ENCODE measurements at places on chromosomes 6 and 20. TPM values are rescaled to one million over a fixed set of nuclear protein-coding genes. Genes with fewer than 3 reads are reported as not detected.

The BYSL gene
- total RNA-seq = 11.6 TPM

- H3K27me3 ChIP-seq = no peaks in the 10 kb centered on the region
- no peak overlapping the region for H3K4me3 ChIP-seq
- DNase-seq = no peak
- no peak overlapping the region for H3K27ac ChIP-seq
Measured at GRCh38 chr6:98687752-98688151, 146.6 kb upstream of the POU3F2 start.

The GHRH gene
- total RNA-seq = not detected

The BCAS1 gene
- under 0.01 TPM for total RNA-seq

The NRSN1 gene
- not detected for total RNA-seq

- no peaks in the 10 kb centered on the region for H3K36me3 ChIP-seq
- H3K4me1 ChIP-seq = no peaks in the 10 kb centered on the region
- H3K4me3 ChIP-seq = no peak overlapping the region
Measured at GRCh38 chr20:22861990-22862389, 173.1 kb upstream of the SSTR4 start.

DNA sequence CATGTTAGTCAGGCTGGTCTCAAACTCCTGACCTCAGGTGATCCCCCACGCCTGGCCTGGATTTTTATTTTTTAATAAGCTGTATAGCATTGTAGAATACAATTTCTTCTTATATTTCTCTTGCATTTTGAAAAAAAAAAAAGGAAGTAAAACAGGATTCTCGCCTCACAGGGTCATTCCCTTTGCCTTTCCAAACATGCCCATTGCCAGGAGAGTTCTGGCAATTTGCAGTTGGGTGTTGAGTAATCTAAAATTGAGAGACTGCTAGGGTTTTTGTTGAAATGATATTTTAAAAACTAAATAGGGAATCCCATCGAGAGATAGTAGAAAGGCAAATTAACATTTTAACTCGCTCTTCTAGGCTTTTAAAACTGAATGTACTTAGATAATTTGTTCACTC lies 196.1 kb downstream of the JARID2 start:
- H3K4me3 ChIP-seq = no peak overlapping the region
- H3K27me3 ChIP-seq = no peaks in the 10 kb centered on the region
- no peaks in the 10 kb centered on the region for H3K36me3 ChIP-seq
- H3K4me1 ChIP-seq = peaks cover 12% of the 10 kb centered on the region

DNA sequence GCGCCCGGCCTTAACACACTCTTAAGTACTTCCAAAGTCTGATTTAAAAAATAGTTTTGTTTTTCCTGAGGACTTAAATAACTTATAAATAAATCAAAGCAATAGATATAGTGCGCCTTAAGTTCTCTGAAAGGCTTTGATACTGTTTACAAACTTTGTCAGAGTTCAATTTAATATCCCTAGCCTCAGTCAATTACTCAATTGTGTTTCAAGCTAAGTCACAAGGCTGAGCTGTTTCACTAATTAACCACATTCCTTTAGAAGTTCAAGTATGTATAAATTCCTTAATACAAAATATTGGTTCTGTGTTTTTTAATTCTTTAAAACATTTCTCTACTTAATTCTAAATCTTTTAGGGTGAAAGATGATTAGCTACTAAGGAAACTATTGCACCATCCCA lies 178.4 kb upstream of the AGPAT4 start:
- no peak overlapping the region for H3K27ac ChIP-seq
- no peaks in the 10 kb centered on the region for H3K36me3 ChIP-seq
- H3K4me1 ChIP-seq = no peaks in the 10 kb centered on the region
- no peak for DNase-seq
- no peak overlapping the region for H3K4me3 ChIP-seq

DNA sequence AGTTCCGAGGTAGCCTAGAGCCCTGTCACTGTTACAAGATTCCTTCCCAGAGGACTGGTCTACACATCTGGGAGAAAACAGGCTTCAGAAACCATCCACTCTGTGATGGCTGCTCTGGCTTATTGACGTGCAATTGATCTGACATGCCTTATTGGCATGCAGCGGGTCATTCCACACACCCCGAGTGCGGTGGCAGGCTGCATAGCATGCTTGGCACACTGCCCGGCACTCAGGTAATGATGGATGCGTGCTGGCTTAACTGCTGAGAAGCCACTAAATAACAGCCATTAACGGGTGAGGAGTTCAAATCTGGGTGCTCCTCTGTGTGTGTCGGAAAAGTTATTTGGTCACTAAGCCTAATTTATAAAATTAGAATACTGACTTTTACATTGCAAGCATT lies 67.9 kb upstream of the CDH4 start:
- H3K4me1 ChIP-seq = no peaks in the 10 kb centered on the region
- no peaks in the 10 kb centered on the region for H3K27me3 ChIP-seq
- no peaks in the 10 kb centered on the region for H3K36me3 ChIP-seq
- DNase-seq = no peak
- H3K27ac ChIP-seq = no peak overlapping the region
- H3K4me3 ChIP-seq = no peak overlapping the region

The SPO11 gene
- total RNA-seq = not detected

GRCh38 chr20:57698116-57698866 lies 11.5 kb downstream of the PMEPA1 start:
- peak overlapping the region; percentile 25 for H3K4me3 ChIP-seq
- H3K36me3 ChIP-seq = no peaks in the 10 kb centered on the region
- no peaks in the 10 kb centered on the region for H3K27me3 ChIP-seq
- peak; percentile 59 for DNase-seq
- peak overlapping the region; percentile 57 for H3K27ac ChIP-seq

- H3K4me1 ChIP-seq = no peaks in the 10 kb centered on the region
- no peaks in the 10 kb centered on the region for H3K27me3 ChIP-seq
- no peak overlapping the region for H3K27ac ChIP-seq
- DNase-seq = no peak
- no peak overlapping the region for H3K4me3 ChIP-seq
Measured at GRCh38 chr6:117075218-117075617, 190.1 kb upstream of the VGLL2 start.

The TAAR5 gene
- total RNA-seq = not detected

The SAMD3 gene
- 1.8 TPM for total RNA-seq

DNA sequence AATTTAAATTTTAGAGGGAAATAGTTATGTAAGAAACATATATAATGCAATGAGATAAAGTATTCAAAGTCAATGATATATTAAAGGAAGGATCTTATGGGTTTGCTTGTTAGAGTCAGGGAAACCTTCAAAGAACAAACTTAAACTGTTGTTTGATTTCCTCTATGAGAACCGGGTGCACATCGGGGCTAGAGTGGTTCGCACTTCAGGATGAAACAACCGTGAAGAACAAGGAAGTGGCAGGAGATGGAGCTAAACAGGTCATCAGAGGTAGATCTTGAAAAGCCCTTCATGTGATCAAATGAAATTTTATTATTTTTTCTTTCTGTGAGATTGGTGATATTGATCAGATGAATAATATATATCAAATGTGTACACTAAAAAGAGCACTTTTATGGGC lies 951.9 kb upstream of the FLRT3 start:
- no peaks in the 10 kb centered on the region for H3K36me3 ChIP-seq
- no peak overlapping the region for H3K4me3 ChIP-seq
- H3K27ac ChIP-seq = no peak overlapping the region
- no peaks in the 10 kb centered on the region for H3K27me3 ChIP-seq
- no peaks in the 10 kb centered on the region for H3K4me1 ChIP-seq

The KCNK15 gene
- 60.0 TPM for total RNA-seq

- DNase-seq = no peak
- H3K27me3 ChIP-seq = no peaks in the 10 kb centered on the region
- no peak overlapping the region for H3K27ac ChIP-seq
- no peak overlapping the region for H3K4me3 ChIP-seq
Measured at GRCh38 chr20:58026361-58026760, 202.1 kb downstream of the ANKRD60 start.

The RAE1 gene
- 20.4 TPM for total RNA-seq

DNA sequence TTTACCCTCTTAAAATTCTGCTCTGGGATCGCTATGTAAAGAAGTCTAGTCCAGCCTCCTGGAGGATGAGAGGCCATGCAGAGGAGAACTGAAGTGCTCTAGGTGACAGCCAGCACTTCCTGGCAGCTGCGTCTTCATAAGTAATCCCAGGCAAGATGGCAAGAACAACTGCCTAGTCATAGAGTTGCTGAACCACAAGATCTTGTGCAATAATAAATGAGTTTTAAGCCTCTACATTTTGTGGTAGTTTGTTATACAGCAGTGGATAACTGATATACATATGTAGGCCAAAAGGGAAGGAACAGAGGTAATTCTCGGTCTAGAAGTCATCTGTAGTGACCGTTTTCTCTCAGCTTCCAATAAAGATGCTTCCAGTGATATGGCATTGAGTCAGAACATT lies 103.8 kb upstream of the FLRT3 start:
- no peak for DNase-seq
- no peaks in the 10 kb centered on the region for H3K4me1 ChIP-seq
- H3K27ac ChIP-seq = no peak overlapping the region
- H3K4me3 ChIP-seq = no peak overlapping the region

GRCh38 chr6:4192173-4192572 lies 56.8 kb upstream of the ECI2 start:
- no peak for DNase-seq
- no peak overlapping the region for H3K4me3 ChIP-seq
- no peaks in the 10 kb centered on the region for H3K4me1 ChIP-seq
- H3K36me3 ChIP-seq = no peaks in the 10 kb centered on the region
- H3K27ac ChIP-seq = no peak overlapping the region
- H3K27me3 ChIP-seq = no peaks in the 10 kb centered on the region

The IFNGR1 gene
- total RNA-seq = 65.5 TPM

The NECAB3 gene
- 29.6 TPM for total RNA-seq

The MUC22 gene
- total RNA-seq = not detected

- no peak overlapping the region for H3K4me3 ChIP-seq
- no peaks in the 10 kb centered on the region for H3K4me1 ChIP-seq
- no peak overlapping the region for H3K27ac ChIP-seq
- DNase-seq = no peak
- H3K36me3 ChIP-seq = peaks cover 35% of the 10 kb centered on the region
- H3K27me3 ChIP-seq = no peaks in the 10 kb centered on the region
Measured at GRCh38 chr6:56625356-56625755, 17.3 kb downstream of the DST start.

The FOXA2 gene
- 0.49 TPM for total RNA-seq

The COQ3 gene
- total RNA-seq = 2.0 TPM

GRCh38 chr6:140576004-140576555 lies 1201.6 kb upstream of the CITED2 start:
- H3K4me3 ChIP-seq = no peak overlapping the region
- H3K36me3 ChIP-seq = no peaks in the 10 kb centered on the region
- H3K27me3 ChIP-seq = no peaks in the 10 kb centered on the region
- no peak for DNase-seq

The PHF10 gene
- total RNA-seq = 62.3 TPM

DNA sequence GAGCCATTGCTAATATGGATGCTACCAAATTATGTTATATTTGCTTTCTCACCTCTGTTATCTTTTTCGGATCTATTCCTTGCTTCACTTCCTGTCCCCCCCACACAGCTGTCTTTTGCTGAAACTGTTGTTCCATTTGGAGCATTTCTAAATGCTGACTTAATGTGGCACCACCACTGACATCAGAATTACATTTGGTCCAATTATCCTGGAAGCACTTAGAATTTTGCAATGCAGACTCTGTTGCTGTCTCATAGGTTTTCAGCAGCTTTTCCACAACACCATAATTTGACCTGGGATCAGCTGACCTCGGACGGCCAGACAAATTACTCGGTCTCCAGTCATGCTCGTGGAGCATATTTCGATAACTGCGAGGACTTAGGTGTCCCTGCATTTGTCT lies 12.8 kb downstream of the KIAA0408 start:
- H3K27me3 ChIP-seq = no peaks in the 10 kb centered on the region
- no peak overlapping the region for H3K27ac ChIP-seq
- H3K36me3 ChIP-seq = no peaks in the 10 kb centered on the region
- H3K4me1 ChIP-seq = no peaks in the 10 kb centered on the region
- no peak overlapping the region for H3K4me3 ChIP-seq

GRCh38 chr6:39803872-39804271 lies 11.7 kb downstream of the DAAM2 start:
- H3K4me1 ChIP-seq = peaks cover 28% of the 10 kb centered on the region
- H3K4me3 ChIP-seq = no peak overlapping the region
- no peaks in the 10 kb centered on the region for H3K36me3 ChIP-seq
- DNase-seq = no peak
- H3K27me3 ChIP-seq = no peaks in the 10 kb centered on the region
- H3K27ac ChIP-seq = peak overlapping the region; percentile 26

- no peak overlapping the region for H3K4me3 ChIP-seq
- H3K4me1 ChIP-seq = no peaks in the 10 kb centered on the region
- H3K27me3 ChIP-seq = no peaks in the 10 kb centered on the region
- no peak overlapping the region for H3K27ac ChIP-seq
Measured at GRCh38 chr20:24779131-24779530, 169.9 kb upstream of the CST7 start.
